ENCODE measurements at places on chromosomes 1 and 21.

- no peak for DNase-seq
These were observed 722 bp upstream of the PODN start for GRCh38 chr1:53061123-53061858.

- no peak for DNase-seq
These were observed 124.8 kb downstream of the TNR start for GRCh38 chr1:175618559-175618958.

GRCh38 chr1:59549903-59550302, 253.0 kb downstream of the FGGY start:
- DNase-seq: no peak

DNA sequence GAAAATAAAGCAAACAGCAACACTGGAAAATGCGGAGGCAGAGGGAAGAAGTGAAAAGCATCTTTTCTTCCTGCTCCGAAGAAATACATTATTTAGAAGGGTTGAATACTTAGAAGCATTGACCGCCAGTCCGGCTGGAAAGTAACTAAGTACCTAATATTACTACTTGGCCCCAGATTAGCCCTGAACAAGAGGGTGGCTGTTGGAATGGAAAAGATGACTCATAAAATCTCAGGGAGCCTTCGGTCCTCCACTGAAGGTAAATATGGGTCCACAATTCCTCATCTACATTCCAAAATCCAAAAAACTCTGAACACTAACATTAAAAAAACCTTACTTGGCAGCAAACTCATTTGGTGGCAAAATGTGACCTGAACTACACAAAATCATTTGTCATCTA, 40.1 kb downstream of the BCAR3 start:
- no peak for DNase-seq

- DNase-seq: no peak
These were observed 78.2 kb downstream of the OLFML2B start for GRCh38 chr1:161945306-161946060.

GRCh38 chr1:71304125-71304524, 223.3 kb upstream of the ZRANB2 start:
- DNase-seq: no peak

DNA sequence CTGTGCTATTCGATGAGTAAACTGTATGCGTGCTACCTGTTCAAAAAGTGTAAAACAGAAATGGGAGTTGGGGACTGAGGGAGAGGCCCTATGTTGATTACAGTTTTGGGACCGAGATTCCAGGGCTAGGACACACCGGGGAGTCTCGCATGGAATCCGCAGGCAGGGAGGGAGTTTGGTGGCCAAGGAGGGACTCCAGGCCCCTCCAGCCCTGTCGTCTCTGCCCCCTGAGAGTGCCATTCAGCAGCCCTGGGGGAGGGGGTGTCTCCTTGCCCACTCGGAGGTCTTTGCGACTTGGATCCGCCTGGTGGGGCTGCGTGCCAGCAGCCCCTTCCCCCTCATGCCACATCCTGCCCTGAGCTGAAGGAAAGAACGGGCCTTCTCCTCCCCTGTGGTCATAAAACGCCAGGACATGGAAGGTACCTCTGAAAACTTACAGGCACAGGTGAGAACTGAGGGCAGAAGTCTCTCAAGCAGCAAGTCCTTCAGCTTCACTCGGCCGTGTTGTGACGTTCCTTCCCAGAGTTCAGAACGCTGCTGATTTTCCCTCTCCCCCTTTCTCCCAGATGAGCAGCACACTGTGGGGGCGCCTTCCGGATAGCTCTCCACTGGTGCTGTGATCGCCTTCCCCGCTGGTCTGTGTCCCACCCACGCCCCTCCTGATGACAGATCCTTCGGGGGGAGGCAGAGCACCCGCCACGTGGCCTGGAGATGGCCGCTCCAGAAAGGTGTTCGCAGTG, 141.4 kb downstream of the PEX14 start:
- DNase-seq: no peak

- DNase-seq: no peak
These were observed 61.7 kb downstream of the KCNT2 start for GRCh38 chr1:196546272-196547111.

- no peak for DNase-seq
These were observed 322.8 kb downstream of the TGFB2 start for GRCh38 chr1:218667781-218668516.

- DNase-seq: no peak
These were observed 228.3 kb upstream of the PKN2 start for GRCh38 chr1:88455621-88456256.

DNA sequence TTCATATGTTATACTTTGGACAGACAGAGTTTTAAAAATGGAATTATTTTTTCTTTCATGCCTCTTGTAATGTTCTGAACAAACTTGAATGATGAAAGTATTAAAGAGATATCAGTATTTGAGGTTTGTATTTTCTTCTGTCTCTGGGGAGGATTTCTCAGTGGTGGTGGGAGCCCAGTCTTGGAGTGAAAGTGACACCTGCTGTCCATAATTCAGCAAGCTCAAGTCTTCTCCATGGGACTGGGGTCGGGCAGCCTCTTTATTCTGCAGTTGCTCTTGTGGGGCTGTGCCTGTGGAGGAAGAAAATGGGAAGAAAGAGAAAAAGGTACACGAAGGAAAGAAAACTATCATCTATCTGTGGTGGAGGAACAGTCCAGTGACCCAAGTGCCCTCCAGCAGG, 56.1 kb downstream of the SMYD2 start:
- no peak for DNase-seq

DNA sequence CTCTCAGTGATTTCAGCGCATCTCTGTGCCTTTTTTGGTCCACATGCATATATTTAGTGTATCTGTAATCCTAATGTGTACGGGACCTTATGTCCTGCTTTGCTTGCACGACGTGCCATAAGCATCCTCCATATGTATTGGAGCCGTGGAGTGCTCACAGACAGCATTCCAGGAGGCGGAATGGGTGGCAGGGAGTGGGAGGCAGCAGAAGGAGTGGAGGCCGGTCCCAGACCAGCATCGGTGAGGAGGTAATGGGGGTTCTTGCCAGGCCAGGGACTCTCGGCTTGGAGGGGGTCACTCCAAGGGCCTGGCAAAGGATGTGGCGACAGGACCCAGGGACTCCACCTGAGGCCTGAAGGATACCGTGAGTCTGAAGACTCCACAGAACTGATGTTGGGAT, 185.0 kb downstream of the CAMTA1 start:
- no peak for DNase-seq

DNA sequence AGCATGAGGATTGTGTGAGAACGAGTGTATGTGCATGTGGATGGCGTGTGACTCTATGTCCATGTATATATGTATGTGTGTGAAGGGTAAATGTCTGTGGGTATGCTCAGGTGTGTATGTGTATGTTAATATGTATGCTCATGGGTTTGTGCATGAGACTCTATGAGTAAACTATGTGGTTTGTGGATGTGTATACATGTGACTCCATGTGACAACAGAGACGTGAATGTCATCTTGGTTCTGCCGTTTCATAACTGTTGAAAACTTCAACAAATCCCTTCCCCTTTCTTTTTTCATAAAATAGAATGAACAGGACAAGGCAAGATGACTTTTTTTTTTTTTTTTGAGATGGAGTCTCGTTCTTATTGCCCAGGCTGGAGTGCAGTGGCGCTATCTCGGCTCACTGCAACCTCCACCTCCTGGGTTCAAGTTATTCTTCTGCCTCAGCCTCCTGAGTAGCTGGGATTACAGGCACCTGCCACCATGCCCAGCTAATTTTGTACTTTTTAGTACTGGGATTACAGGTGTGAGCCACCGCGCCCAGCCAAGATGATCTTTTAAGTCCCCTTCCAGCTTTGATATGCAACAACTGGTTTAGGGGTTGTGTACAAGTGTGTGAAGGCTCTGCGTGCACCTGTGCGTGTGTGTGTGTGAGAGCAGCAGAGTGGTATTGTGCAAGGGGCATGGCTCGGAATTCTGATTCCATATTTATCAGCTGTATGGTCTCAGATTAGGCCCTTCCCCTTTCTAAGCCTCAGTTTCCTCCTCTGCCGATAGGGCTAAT, 106.3 kb downstream of the EBNA1BP2 start:
- DNase-seq: no peak

DNA sequence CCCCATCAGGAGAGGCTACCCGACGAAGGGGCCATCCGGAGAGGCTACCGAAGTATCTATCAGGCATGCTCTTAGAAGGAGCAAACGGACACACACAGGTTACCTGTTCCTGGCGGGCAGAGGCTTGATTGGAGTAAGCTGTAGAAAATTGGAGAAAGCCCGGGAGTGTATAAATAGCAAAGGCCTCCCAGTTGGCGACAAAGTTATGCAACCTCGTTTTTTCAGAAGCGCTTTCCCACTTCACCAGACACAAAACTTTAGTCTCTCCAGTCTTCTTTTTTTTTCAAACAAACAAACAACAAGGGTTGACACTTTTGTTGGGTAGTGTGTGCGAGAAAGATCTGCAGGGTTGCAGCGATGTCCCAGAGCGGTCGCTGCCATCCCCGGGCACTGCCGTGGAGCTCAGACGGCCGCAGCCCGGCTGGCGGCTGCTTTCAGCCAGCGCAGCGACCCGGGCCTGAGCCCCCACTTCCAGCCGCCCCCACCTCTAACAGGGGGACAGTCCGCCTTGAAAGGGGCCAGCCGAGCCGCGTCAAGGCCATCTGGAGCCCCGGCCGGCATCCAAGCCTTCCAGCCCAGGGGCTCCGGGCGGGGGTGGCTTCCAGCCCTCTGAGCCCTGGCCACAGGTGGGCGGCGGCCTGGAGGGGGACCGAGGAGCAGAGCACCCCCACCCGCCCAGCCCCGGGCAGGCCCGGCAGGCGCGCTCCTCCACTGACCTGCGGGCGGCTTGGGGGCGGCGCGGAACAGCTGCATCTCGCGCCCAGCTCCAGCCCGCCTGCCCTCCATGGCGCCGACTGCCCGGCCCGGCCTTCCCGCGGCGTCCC, 616 bp downstream of the MCOLN3 start:
- DNase-seq: no peak

DNA sequence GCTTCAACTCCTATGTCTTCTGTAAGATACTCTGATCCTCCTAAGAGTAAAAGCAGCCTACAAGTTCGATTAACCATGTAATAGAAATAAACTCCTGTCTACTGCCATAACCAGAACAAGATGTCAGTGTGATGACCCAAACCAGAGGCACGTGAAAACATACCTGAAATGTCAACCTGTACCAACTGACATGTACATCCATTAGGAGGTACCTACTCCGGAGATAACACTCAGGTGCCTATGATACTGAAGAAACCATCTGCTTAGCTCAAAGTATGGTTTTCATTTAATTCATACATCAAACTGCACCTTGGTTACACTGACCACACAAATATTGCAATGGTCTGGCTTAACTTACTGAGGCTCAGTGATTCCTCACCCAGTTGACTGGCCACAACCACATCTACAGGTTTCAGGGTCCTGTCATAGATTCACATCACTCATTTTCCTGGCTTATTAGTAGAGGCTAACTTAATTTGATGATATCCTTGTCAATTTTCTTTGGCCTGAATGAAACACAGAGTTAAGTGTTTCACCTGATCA, 4.4 kb downstream of the ITPKB start:
- no peak for DNase-seq

DNA sequence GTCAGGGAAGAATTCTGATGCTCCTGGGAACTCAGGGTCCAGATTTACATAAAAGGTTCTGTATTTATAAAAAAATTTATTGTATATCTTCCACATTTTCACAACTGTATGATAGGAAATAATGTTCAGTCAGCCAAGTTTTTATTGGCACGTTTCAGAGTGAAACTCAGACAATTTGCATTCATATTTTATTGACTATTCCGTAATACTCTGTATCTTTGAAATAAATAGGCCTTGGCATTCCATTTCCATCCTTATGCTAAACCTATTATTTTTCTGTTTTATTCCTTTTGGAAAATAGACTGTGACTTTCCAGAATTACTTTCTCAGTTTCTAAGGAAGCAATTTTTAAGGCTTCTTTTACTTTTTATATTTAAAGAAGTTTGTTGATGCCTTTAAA, 329.0 kb downstream of the OLFM3 start:
- no peak for DNase-seq

GRCh38 chr21:42851812-42852665, 27.3 kb downstream of the WDR4 start:
- DNase-seq: no peak

DNA sequence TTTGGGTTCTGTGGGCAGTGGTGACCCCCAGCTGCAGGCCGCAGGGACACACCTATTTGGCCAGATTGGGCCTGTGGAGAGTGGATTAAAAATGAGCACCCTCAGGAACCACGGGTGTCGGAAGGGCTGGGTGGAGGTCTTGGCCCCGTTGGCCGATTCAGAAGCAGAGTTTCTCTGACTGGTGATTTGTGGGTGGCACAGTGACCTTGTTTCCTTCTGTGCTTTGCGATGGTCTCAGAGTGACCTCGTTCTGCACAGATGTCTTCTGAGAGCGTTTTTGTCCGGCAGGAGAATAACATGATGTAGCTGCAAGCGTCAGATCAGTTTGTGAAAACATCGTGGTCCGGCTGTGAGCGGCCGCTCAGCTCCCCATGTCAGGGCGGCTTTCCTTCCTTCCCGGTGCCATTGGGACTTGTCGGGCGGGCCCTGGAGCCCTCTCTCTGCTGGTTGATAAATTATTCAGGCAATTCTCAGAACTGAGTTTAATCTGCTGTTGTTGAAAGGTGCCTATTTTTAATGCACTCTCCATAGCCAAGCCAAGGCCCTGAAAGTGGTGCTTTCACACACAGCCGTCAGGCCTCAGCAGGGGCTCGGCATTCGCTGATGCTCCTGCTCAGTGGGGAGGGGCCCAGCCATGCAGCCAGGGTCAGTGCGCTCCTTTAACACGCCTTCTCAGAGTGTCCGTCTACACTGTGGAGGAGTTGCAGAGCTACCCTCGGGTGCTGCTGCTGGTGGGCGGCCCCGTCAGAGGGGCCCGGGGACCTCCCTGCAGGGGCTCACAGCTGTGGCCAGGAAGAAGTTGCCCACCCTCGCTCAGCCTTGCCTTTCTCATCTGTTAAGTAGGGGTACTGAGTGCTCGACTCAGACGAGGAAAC, 26.8 kb downstream of the TRPM2 start:
- no peak for DNase-seq

GRCh38 chr1:234260578-234260977, 112.7 kb upstream of the COA6 start:
- no peak for DNase-seq

DNA sequence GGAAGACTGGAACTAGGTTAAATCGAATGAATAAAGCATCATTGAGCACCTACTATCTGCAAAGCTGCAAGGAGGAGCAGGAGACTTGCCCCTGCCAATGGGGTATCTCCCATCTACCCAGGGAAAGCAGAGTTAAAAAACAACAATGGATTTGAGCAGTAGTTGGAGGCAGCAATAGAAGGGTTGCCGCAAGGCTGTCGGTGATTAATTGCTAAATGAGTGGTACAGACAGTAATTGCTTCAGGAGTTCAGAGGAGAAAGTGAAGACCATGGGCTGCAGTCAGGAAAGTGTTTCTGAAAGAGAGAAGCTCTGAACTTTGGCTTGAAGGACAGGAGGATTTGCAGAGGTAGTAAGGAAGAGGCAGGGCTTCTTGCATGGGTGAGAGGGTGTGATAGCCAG, 152.9 kb downstream of the ACTL8 start:
- no peak for DNase-seq

DNA sequence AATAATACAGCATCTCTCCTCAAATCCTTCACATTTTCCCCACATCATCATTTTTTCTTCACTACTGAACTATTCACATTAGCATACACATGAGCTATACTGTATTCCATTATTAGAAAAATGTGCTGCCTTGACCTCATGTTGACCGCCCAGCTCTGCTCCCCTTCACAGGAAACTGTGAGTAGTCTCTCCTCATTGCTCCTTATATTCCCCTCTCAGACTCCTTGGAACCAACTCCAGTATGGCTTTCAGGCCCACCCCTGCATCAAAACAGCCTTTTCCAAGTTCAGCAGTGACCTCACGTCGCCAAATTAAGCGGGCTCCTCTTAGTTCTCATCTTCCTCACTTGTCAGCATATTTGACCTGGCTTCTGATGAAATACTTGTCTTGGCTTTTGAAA, 59.2 kb upstream of the SPAG17 start:
- DNase-seq: no peak

- no peak for DNase-seq
These were observed 36.3 kb upstream of the RAP1GAP start for GRCh38 chr1:21705303-21705980.
